ENCODE measurements at places on chromosomes 6 and 20.

GRCh38 chr6:75101896-75102295 is 104.0 kb downstream of the COL12A1 start:
- DNase-seq = no peak

- DNase-seq = no peak
These were observed 6.0 kb downstream of the FUCA2 start for GRCh38 chr6:143505537-143505936.

DNA sequence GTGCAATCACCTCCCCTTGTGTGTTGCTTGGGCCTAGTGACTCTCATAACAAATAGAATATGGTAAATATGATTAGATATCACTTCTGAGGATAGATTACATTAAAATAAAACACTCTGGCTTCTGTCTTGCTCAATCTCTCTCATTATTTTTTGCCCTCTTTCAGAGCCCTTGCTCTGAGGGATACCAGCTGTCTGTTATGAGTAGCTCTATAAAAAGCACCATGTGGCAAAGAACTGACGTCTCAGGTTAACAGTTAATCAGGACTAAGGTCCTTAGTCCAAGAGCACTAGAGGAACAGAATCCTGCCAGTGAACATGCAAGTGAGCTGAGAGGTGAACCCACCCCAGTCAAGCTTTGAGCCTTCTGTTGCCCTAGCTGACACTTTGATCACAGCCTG is 402.2 kb upstream of the HTR1E start:
- no peak for DNase-seq

- no peak for DNase-seq
These were observed 121.7 kb upstream of the BTBD3 start for GRCh38 chr20:11796026-11796425.

- DNase-seq = no peak
These were observed 10.7 kb downstream of the NELFCD start for GRCh38 chr20:58991715-58992114.

- no peak for DNase-seq
These were observed 13.4 kb upstream of the MAPRE1 start for GRCh38 chr20:32806356-32806755.

- DNase-seq = no peak
These were observed 104.2 kb upstream of the PRND start for GRCh38 chr20:4617484-4617883.

GRCh38 chr6:133542056-133542821 is 301.1 kb downstream of the EYA4 start:
- DNase-seq = no peak

DNA sequence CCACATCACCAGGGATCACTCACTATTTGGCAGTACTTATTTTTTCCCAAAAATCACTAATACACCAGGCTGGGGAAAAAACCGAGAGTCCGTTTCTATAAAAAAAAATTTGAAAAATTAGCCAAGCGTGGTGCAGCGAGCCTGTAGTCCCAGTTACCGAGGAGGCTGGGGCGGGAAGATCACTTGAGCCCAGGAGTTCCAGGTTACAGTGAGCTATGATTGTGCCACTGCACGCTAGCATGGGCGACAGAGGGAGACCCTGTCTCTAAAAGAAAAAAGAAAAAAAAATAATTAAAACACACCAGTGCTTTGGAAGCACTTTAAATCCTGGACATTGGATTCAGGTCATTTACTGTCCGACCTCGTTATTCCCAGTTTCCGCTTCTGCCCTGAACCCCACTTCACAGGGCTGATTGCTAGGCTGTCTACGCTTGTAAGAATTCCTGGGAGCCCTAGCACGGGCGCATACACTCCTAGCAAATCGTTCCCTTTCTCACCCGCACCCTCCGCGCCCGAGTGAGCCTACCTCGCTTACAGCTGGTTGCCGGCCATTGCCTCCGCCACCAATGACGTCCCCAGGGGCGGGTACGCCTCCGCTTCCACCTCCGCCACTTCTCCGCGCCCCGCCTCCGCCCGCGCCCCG is at the start of gene TPMT:
TSS of gene TPMT (minus strand) at position 571 of the 643 bp plus-strand sequence. CDS start 5,950 bp downstream, outside the sequence.
- DNase-seq = no peak

- DNase-seq = no peak
These were observed 306.7 kb downstream of the RNF144B start for GRCh38 chr6:18693881-18694280.

- DNase-seq = no peak
These were observed 148.1 kb downstream of the MOXD1 start for GRCh38 chr6:132253211-132253610.

DNA sequence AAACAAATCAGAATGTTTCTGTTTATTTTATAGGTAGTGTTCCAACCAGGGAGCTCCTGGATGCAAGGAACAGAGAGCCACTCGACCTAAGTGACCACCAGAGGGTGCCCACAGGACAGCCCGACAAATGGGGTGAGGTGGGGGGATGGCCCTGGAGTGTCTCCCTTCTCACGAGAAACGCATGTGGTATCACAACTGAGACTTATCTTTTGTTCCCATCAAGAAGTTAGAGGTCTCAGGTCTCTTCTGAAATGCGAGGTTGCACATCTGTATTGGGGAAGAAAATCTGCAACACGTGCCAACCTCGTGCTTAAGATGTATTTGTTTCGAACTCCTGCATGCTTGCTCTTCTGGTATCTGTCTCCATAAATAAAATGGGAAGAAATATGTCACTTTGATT is 104.0 kb downstream of the ISM1 start:
- no peak for DNase-seq

DNA sequence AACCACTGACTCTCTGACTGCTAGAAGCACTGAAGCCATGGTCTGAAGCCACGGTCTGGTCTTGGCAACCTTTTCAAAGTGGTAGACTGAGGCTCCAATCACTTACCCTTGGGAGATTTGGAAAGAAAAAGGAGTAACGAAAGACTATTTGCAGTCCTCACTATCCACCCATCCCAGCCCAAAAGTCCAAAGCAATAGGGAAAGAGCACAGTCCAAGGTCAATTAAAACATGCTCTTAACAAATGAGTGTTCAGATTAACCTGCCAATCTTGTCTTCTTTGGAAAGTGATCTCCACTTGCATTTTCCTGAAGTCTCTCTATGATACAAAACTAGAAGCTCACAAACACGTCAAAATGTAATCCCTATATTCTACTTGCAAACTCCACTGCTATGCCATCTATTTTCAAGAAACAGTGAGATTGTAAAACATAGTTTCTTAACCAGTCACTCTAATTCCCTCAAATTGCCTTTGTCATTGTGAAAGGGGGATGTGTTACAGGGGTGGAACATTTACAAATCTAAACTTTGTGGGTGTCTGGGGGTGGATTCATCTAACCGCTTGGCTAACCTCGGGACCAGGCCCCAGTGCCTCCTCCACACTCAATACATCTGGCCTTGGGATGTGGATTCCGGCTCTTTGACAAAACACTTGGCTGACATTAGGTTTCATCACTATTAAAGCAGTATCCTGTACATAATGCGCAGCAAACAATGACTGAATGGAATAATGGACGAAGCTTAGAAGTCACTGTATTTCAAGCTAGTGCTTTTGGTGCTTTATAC is 56.4 kb downstream of the B4GALT5 start:
- DNase-seq = no peak

DNA sequence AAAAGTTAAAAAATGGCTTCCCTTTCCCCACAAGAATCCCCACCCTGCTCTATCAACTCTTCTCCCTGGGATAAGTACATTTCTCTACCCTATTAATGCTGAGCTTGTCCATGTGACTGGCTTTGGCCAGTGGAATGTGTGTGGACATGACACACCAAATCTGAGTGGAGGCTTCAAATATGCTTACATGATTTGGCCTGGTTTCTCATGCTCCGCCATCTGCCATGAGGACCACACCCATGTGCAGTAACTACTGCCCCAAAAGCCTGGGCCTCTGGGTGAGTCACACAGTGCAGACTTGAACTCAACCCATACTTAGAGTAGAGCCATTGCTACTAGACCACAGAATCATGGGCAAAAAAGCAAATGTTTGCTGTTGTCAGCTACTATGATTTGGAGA is 65.4 kb downstream of the PRND start:
- no peak for DNase-seq

- DNase-seq = no peak
These were observed 67.0 kb upstream of the TNFAIP3 start for GRCh38 chr6:137799950-137800568.

- no peak for DNase-seq
These were observed 101.1 kb upstream of the LRFN2 start for GRCh38 chr6:40688214-40688761.

- DNase-seq = no peak
These were observed 19.8 kb downstream of the SIRPD start for GRCh38 chr20:1537731-1538058.

DNA sequence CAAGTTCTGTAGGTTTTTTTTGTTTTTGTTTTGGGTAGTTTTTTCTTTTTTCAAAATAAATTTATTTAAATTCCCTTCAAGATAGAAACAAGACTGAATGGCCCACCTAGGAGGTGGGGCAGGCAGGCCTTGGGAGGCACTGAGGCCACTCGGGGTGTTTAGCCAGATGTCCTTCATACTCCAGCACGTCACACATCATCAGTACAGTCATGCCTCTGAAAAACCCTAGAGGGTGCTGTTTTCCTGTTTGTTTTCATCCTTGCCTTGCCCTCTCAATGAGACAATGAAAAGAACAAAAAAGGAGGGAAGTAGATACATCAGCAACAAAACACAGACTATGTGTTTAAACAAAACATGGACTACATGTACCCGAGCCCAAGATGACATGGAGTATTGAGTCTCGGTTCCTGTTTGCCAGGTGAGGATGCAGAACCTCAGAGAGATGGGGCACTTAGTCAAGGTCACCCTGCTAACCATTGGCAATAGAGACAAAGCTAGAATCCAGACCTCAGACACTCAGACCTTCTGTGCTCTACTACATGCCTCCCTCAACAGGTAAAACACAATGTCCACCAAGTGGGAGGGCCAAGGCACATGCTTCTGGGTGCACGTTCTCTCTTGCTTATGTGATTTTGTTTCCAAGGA is 26.8 kb upstream of the CLIC5 start:
- no peak for DNase-seq

GRCh38 chr6:149924206-149924932 is 1.4 kb upstream of the RAET1G start:
- DNase-seq = no peak

DNA sequence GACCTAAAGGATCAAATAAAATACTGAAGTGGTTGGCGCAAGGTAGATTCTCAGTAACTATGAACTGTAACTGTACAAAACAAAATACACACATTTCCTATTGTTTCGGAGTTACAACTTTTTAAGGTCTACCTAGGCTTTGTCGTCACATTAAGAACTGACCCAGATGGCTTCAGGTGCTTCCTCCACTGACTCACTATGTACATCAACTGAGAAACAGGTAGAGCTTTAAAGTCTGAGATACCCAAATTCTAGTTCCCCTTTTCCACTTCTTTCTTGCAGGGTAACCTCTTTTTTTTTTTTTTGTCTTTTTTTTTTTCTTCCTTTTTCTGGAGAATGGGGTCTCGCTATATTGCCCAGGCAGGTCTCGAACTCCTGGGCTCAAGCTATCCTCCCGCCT is 5.5 kb downstream of the SNRPB start:
- DNase-seq = no peak

GRCh38 chr20:32474967-32475811 is 109.9 kb downstream of the NOL4L start:
- peak; percentile 74 for DNase-seq

GRCh38 chr6:10479939-10480700 is 41.0 kb upstream of the GCNT2 start:
- DNase-seq = no peak

DNA sequence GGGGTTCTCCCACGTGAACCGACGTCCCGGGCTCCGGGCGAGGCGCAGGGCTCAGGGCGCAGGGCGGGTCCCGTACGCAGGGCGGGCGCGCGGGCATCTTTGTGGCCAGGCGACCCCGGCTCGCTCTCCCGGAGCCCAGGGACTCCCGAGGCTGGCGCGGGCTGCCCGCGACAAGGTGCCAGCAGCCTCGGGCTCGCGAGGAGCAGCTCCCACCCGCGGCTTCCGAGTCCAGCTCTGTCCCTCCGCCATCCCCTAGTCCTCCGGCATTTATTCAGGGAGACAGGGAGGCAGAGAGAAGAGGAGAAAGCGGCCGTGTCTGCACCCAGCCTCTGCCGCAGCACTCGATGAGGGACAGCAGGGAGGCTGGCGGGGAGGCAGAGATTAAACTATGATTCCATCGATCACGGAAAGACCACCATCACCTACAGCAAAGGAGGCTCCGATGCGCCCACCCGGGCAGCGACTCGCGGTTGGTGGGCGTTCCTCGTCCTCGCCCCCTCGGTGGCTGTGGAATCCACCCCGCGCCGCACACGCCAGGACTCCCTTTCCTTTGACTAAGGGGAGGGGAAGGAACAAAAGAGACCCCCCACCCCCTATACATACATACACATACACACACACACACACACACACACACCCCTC is 1.1 kb downstream of the RGS17 start:
- no peak for DNase-seq

DNA sequence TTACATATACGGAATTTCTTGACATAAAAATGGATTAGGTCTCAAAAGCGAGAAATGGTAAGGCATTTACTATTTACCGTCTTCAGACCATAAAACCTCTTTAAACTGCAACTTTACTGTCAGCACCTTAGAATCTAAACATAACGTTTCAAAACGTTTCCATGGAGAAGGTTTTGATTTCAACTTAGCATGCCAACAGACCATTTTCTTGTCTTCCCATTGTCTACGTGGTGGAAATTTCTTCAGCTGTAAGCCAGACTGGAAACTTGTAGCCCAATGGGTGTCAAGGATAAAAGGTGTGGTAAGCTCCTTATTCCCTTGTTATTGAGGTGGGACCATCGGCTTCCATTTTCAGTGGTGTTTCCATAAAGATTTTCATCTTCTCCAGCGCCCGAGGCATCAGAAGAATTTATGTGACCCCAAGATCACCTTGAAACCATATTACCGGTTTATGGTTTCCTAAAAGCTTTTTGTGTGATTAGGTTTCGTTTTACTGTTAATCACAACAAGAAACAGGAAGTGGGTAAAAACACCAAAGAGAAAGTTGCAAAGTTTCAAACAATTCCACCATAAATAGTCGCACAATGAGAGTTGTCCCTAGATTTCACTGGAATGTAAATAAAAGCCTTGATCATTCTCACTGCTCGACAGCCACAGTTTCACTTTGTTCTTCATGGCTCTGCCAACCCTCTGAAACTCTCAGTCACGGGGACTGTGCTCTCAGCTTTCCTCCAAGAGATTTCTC is 63.0 kb upstream of the CD2AP start:
- DNase-seq = no peak

DNA sequence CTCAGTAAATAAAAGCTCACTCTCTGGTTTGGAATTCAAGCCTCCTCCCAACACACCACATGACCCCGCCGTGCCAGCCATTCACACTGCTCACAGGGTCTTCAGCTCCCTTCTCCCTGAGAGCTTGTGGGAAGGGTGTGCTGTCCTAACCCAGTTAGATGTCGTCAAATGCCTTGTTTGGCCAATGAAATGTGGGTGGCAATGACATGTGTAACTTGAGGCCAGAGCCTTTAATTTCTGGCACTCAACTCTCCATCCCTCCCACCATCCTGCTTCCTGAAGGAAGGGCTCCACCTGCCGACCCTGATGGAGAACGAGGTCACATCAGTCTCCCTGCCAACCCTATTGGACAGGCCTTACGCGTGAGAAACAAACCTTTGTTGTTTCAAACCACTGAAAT is 224.5 kb upstream of the AGPAT4 start:
- DNase-seq = no peak

GRCh38 chr6:106469882-106470281 is 109.4 kb downstream of the CRYBG1 start:
- DNase-seq = no peak

Measured in left renal cortex interstitium (tissue), 4 donors.